T-helper 17 cell (primary cell): ENCODE measurements at places on chromosomes 6 and 20.

DNA sequence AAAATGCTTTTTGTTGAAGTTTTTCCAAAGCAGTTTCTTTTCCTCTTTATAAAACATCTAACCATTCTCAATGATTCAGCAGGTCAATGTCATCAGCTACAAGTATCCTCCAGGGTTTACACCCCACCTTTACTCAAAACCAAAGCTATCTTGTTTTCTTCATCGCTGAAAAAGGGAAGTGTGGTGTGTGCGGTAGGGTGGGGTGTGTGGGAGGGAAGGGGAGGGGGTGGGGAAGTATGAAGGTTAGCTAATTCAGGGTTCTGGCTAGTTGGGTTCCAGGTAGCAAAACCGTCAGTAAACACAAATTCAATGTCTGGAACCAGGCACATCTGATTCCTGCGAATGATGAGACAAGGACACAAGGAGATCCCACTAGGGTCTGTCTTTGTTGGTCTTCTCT, 189.6 kb downstream of the GJA10 start:
- DNase-seq: no peak

GRCh38 chr6:20564777-20565176, 30.5 kb downstream of the CDKAL1 start:
- DNase-seq: no peak

- no peak for DNase-seq
These were observed 416.5 kb downstream of the BCKDHB start for GRCh38 chr6:80523010-80523409.

GRCh38 chr20:45312241-45312640, 4.1 kb upstream of the MATN4 start:
- no peak for DNase-seq

DNA sequence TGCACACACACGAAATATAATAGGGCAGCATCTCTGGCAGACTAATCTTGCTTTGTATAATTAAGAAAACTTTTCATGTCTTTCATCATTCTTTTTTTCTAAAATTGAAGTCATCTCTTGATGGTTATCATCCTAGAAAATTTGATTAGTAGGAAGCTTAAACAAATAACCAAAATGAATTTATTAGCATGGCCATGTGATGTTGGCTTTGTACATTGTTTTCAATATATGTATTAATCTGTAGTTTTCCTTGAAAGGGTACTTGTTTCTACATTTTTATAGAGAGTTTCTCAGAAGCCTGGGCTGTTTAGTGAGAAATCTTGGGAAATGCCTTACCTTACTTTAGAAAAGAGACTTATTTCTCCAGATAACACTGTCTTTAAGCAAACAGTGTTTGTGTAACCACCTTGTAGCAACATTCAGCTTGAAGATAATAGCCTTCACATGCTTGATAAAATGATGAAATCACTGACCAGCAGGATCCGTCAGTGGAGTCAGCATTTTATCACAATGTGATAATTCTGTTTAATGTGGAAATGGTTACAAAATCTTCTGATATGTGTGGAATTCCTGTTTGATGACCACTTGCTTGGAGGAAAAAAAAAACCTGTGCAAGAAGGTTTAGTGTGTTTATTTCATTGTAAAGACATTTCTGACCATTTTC, 147.8 kb downstream of the MACROD2 start:
- no peak for DNase-seq

GRCh38 chr20:51562332-51563173, 20.0 kb upstream of the NFATC2 start:
- DNase-seq: no peak

DNA sequence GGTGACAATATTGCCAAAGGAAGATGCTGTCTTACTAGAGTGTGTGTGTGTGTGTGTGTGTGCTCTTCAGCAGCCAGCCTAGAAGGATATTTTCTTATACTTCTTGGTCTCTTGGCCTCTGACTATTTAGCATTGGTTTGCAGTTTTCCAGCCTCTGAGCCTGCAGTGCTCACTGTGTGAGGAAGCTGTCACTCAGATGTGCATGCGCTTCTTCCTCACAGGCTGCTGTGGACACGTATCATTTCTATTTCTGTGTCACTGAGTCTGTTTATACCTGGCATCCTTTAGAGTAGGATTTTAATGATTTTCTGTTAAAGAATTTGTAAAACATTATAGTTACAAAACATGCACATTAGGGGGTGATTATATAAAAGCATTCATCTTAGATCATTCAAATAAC, 83.3 kb downstream of the ALDH8A1 start:
- no peak for DNase-seq

GRCh38 chr6:157758516-157759023, 64.5 kb upstream of the SNX9 start:
- no peak for DNase-seq

DNA sequence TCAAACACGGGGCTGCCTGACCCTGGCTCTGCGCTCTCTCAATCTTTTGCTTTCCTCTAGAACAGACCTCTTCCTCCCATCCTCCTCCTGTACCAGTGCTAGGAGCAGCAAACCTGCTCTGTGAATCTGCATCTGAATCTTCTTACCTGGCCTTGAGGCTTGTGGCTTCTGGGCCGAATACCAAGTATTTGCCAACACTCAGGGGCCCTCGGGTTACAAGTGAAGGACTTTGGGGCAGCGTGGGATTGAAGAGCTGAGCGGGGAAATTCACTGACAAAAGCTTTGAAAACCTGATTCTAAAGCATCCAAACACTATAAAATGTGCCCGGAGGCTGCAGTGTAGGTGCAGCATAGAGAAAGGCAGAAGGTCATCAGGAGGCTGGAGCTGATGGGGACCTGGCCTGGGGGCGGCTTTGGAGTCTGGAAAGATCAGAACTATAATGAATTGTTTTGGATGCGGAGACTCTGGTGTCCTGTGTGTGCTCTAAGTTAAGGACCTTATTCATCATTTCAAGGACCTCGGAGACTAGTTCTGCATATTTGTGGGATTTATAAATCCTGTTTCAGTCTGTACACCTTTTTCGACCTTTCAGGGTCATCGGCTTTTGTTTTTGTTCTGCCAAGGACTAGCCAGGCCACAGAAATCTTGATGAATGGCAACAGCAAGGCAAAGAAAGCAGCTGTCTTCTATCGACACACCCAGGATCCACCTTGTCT, 16.4 kb upstream of the IGF2R start:
- no peak for DNase-seq

- DNase-seq: no peak
These were observed 236.4 kb upstream of the RIMS1 start for GRCh38 chr6:71649915-71650314.

- DNase-seq: no peak
These were observed 30.9 kb upstream of the AVP start for GRCh38 chr20:3115190-3116107.

DNA sequence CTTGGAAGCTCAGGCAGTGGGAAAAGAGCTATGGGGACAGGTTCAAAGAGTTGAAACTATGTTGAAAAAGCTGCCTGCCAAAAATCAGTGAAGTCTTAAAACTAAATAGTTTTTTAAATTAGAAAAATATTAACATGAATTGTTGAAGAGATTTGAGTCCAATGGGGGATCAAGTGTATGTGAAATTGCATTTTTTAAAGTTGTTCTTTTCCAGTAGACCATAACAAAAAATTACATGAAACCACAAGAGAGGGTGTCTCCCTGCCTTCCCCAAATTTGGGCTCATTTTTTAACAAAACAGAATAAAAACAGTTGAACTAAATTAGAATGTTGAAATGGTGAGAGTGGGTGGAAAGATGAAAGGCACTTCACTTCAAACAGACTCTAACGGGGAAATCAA, 31.5 kb upstream of the COL10A1 start:
- no peak for DNase-seq

DNA sequence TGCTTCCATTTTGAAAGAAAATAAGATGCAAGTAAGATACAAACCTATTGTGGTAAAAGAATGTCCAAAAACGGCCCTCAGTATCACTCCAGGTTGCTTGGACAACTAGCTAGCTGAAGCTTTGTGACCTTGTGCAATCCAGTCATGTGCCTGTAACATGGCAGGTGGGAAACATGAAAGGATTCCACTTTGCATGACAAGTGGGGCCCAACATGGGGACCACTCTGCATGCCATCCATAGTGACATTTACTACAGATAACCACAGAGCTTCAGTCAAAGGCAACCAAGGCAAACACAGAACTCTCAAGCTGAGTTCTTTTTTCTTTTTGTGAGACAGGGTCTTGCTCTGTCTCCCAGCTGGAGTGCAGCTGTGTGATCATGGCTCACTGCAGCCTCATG, 15.8 kb upstream of the FBXO9 start:
- DNase-seq: no peak

DNA sequence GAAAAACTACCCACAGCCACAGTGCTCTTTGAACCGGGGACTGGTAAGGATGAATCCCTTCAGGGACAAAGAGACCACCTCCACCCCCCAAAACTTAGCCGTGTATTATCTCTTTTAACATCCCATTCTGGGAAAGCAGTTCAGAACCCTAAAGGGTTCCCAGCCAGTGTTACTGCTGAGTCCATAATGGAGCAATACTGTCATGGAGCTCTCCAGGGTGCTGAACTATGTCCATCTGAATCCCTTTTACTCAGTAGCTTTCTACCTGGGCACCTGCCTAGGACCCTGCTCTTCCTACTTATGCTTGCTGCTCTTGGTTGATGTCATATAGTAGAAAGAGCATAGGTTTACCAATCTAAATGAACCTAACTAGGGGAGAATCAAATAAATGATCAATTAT, 22.3 kb upstream of the SAYSD1 start:
- DNase-seq: no peak

DNA sequence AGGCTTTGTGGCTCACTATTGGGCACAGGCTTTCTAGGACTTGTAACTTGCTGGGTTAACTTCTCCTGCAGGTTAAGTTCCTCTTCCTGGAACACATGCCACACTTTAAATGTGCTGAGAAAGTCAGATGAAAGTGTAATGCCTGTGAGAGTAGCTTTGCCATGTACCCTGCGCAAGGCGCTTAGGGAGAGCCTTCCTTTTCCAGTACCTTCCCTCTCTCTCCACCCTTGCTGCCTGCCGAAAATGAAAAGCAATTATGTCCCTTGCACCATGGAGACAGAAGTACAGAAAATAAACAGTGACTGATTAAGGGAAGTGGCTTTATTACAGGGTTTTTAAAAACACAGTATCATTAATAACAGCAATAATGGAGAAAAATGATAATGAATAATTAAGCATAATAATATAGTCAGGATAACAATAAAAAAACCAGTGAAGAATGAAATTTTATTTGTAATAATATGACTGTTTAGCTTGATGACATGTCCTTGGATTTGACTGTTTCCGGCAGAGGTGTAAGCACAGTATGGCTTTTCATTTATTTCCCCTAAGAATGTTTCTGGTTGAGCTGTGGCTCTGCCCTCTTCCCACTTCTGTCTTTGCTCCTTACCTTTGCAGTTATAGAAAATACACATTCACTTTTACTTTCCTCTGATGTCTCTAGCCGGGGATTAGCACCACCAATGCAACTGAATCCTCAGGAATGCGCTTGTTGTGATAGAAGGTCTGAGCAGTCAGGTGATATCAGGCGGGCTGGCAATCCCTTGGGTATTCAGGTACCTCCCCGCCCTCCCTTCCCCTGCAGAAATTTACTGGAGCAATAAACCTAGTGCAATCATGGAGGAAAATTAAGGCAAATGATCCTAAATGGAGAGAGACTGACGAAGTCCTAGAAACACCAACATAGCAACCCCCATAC, 472.3 kb upstream of the CITED2 start:
- no peak for DNase-seq

DNA sequence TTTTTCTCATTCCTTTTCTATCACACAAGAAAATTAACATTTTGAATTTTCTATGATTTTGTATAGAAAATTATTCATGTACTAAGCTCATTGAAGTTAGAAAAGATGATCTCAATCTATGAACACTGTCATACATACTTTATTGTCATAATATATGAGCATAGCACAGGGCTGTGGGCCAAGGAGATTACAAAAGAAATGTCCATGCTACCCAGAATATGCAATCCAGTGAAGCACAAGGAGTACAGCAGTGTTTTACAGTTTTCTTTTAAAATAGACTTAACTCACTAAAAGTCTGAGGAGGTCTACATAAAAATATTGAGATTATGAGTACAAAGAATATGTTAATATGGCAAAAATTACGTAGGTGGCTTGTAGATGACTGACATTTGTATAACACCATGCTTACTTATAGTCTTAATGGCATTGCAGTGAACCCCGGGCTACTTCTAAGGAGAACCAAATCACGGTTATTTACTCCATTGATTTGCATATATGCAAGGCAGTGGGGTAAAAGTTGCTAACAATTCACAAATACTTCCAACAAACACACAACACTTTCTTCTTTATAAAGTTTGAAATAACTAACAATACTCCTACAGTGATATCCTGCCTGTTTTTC, 257.1 kb downstream of the BCKDHB start:
- no peak for DNase-seq

GRCh38 chr6:63739094-63739687, 103.6 kb downstream of the PHF3 start:
- no peak for DNase-seq

- no peak for DNase-seq
These were observed 169.7 kb downstream of the HAO1 start for GRCh38 chr20:7770578-7770977.

DNA sequence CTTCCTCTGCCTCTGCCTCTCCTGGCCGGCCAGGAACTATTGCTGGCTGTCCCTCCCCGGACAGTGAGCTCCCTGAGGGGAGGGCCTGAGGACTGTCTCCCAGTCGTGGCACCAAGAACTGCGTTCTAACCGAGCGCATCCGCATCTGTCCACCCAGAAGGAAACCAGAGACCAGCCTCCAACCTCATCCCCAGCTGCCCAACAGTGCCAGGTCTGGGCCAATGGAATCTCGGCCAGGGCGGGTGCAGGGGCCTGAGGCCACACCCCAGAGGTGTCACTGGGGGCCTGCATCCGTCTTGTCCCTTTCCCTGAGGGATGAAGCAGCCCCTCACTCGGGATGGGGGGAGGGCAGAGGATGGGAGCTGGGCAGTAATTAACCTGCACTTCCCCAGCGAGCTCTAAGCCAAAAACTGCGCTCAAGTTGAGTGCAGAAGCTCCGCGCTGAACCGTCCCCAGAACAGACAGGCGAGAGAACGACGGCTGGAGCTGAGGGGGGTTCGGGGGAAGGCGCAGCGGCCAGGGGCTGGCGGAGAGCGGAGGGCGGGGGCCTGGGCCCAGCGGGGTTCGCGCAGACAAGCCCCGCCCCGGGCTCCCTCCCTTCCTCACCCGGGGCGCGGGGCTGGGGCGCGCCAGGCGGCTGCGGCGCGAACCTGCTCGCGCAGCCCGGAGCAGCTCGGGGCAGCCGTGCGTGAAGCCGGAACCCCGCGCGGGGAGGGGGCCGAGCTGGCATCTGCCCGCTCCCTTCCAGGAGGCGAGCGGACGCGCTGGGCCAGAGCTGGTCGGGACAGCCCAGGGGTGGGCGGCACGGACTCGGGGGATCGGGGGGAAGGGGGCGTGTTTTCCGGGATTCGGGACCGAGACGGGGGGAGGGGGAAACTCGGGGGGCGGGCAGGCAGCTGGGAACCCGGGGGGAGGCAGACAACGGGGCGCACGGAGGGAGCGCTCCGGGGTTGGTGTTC, 1.4 kb downstream of the TFEB start:
- DNase-seq: peak; percentile 70

- DNase-seq: no peak
These were observed 280.5 kb downstream of the CLVS2 start for GRCh38 chr6:123276546-123276980.
